Activated effector memory CD4-positive, alpha-beta T cell treated with anti-CD3 and anti-CD28 coated beads, Interleukin-2, amount 50 U/mL, for 16 hours (primary cell): ENCODE measurements at places on chromosomes 4 and X.

GRCh38 chrX:117508021-117508420 is 608.6 kb downstream of the KLHL13 start:
- DNase-seq, result no peak

DNA sequence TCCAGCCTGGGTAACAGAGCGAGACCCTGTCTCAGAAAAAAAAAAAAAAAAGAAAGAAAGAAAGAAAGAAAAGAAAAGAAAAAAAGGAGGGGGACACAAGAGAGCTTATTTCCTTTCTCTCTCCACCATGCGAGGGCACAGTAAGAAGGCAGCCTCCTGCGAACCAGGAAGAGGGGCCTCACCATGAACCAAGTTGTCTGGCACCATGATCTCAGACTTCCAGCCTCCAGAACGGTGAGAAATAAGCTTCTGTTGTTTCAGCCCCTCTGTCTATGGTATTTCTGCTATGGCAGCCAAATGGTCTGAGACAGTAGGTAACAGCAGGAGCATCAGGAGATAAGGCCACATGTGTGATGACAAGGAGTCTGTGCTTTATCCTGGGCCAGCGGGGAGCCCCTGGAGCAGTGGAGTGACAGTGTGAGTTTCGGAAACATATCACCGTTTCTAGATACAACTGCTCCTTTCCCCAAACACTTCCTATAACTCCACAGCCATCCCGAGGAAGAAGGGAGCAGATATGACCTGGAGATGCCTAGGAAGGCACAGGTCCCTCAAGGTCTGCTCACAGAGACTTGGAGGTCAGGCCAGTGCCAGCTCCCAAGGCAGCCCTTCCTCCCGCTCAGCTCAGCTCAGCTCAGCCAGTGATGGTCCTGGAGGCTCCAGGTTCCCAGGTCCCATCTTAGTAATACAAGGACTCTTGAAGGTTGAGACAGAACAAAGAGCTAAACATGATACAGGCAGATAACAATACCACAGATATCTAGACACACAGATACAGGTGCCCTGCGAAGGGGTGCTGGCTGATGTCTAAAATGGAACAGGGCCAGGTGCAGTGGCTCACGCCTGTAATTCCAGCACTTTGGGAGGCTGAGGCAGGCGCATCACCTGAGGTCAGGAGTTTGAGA is 17.7 kb downstream of the JAKMIP1 start:
- DNase-seq, result no peak

GRCh38 chrX:139508099-139508498 is 22.4 kb upstream of the F9 start:
- DNase-seq, result no peak

DNA sequence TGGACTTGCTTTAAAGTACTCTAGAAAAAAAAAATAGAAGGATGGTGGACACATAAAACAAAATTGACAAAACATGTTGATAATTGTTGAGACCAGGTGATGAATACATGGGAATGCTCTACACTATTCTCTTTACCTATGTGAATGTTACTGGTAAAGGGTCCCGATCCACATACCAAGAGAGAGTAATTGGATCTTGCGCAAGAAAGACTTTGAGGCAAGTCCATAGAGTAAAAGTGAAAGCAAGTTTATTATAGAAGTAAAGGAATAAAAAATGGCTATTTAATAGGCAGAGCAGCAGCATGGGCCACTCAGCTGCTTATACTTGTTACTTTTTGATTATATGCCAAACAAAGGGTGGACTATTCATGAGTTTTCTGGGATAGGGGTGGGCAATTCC is 34.0 kb upstream of the PRR32 start:
- no peak for DNase-seq

DNA sequence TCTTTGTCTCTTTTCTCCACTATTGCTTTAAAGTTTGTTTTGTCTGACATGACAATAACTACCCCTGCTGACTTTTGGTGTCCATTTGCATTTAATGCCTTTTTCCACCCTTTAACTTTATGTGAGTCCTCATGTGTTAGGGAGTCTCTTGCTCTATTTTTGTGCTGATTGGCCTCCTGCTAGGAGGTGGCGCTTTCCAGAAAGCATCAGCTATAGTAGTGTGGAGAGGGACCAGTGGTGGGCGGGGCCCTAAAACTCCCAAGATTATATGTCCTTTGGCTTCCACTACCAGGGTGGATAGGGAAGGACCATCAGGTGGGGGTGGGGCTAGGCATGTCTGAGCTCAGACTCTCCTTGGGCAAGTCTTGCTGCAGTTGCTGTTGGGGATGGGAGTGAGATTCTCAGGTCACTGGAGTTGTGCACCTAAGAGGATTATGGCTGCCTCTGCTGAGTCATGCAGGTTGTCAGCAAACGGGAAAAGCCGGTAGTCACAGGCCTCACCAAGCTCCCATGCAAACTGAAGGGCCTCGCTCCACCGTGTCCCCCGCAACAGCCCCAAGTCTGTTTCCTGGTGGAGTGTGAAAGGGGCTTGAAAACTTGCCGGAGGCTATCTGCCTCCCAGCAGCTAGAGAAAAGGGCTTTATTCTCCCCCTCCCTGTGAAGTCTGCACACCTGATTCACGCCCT is 156.3 kb downstream of the CPEB2 start:
- no peak for DNase-seq

- no peak for DNase-seq
Measured at GRCh38 chr4:24820541-24820940, 25.2 kb downstream of the SOD3 start.

DNA sequence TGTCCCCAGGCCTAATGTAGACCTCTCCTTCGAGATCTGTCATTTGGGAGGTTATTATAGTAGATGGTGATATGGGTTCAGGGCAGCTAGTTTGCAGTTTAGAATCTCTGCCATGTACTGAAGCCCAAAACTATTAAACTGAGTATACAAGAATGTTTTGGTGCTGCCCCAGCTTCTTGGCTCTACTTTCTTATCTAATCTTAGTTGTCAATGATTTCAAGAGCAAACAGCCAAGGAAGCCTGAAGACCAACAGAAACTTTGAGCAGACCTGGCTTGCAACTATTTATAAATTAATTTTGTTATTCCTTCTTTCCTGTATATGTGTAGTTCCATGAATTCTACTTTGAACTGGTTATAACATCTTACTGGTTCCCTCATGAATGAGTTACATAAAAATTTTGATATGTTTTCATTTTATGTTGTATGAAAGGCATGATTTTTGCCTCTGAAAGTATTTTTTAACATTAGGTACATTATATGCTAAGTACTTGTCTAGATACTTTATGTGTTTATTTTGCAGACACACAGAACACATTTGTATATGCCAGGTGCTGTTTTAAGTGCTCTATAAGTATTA is 2.0 kb upstream of the MGST2 start:
- DNase-seq, result no peak

DNA sequence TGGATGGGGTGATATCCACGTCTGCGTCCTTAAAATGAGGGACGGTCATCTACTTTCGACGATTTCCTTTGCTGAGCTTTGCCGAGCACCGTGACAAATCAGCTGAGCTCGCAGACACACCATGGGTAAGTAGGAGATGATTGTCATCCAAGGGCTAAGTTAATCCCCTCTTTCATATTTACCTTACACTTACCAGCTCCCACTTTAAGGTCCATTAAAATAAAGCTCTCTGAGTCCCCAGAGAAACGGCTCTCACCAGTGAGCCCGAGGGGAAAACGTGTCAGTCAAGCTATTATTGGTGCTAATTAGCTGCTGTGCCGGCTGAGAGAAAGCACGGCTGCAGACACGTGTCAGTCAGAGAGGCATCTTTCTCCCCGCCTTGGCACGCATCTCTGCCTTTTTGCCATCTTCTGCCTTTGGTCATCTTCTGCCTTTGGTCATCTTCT is 72.2 kb downstream of the CRLF2 start:
- DNase-seq, result no peak

DNA sequence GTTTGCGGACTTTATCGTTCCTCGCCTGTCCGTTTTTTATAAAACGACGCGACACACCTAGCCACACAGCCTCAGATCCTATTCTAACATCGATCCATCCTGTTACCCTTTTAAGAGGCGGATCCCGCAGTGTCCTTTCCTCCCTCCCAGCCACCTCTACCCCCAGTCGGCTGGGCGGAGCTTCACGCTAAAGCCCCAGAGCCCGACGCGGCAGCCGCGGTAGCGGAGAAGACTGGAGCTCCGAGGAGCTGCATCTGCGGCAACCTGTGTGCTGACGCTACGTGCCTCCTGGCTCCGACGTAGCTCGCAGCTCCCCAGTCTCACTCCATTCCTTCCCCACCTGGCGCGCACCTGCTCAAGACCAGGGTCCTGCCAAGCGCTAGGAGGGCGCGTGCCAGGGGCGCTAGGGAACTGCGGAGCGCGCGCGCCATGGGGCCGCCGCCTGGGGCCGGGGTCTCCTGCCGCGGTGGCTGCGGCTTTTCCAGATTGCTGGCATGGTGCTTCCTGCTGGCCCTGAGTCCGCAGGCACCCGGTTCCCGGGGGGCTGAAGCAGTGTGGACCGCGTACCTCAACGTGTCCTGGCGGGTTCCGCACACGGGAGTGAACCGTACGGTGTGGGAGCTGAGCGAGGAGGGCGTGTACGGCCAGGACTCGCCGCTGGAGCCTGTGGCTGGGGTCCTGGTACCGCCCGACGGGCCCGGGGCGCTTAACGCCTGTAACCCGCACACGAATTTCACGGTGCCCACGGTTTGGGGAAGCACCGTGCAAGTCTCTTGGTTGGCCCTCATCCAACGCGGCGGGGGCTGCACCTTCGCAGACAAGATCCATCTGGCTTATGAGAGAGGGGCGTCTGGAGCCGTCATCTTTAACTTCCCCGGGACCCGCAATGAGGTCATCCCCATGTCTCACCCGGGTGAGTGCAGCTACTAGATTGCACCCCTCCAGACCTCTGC is at the start of gene RNF128:
TSS of gene RNF128 (plus strand) at position 217 of the 953 bp plus-strand sequence. CDS start at position 430, 213 bp downstream.
- peak; percentile 64 for DNase-seq

GRCh38 chrX:48492293-48492910 is 16.4 kb upstream of the PORCN start:
- no peak for DNase-seq

GRCh38 chrX:22314692-22315091 is 42.0 kb downstream of the CBLL2 start:
- no peak for DNase-seq

GRCh38 chr4:94363136-94363655 is 20.6 kb upstream of the HPGDS start:
- DNase-seq, result no peak

GRCh38 chr4:172726001-172726423 is 442.6 kb upstream of the GALNT7 start:
- no peak for DNase-seq

DNA sequence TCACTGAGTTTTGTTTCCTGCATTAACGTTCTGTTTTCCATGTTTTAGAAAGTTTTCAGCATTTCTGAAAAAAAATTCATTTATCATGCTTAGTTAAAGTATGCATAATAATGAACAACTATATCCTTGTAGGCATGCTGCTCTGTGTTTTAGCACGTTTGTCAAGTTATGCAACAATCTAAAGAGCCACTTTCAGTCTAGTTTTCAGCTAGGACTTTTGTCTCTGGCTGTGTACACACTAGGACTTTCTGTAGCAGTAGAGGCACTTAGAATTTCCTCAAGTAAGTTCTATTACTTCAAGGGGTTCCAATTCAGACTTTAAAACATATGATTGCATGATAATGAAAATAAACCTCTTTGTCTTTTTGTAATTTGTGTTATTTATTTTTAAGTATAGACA is 12.4 kb downstream of the DCAF8L1 start:
- no peak for DNase-seq

DNA sequence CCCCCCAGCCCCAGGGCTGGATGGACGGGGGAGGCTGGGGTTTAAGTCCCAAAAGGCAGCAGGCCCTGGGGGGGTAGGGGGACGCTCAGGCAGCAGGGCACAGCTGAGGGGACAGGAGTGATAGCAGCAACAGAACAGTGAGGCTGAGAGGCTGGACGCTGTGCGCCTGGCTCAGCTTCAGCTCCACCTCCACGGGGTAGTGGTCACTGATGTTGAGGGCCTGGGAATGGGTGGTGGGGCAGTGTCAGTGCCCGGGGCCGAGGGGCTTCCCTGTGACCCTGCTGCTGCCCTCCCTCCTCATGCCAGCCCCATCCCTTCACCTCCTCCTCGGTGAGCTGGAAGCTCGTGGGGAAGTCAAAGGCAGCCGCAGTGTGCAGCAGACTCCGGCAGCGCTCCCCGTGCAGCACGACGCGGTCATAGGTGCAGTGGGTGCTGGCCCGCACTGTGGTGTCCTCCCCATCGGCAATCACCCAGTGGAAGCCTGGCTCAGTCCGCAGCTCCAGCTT is 4.5 kb downstream of the RPL10 start:
- no peak for DNase-seq

DNA sequence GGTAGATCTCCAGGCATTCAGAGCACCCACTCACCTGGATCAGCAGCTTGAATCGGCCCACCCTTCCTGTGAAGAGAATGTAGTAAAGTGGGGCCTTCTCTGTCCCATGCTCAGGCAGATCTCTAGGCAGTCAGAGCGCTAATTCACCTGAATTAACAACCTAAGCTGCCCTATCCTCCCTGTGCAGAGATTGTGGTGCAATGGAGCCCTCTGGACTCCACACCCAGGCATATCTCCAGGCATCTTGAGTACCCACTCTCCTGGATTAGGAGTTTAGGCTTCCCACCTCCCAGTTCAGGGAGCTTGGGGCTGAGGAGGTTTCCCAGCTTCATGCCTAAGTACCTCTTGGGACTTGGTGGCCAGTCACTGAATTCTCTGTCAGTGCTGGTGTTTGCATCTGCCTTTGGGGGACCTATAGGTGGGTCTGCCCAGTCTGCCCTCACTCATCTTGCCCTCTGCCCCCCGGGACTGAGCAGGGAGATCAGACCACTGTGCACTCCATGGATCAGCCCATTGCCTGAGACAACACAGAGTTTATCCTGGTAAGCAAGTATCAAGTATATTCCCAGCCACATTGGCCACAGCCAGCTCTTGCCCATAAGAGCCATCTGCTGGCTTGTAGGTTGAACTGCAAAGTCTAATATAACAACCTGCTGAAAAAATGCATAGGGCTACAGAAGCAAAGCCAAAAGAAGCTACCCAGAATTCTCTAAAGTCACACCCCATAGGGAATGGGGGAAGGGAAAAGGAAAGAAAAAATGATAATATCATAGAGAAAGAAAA is 372.9 kb downstream of the KLHL13 start:
- DNase-seq, result no peak

GRCh38 chr4:680551-680927 is 6.2 kb downstream of the MYL5 start:
- no peak for DNase-seq

- no peak for DNase-seq
Measured at GRCh38 chrX:100935767-100936166, 7.0 kb upstream of the XKRX start.

GRCh38 chr4:151960449-151961230 is 199.8 kb upstream of the GATB start:
- no peak for DNase-seq

GRCh38 chrX:76987381-76987780 is 459.8 kb upstream of the FGF16 start:
- no peak for DNase-seq

GRCh38 chr4:102599886-102600285 is 98.7 kb downstream of the NFKB1 start:
- no peak for DNase-seq

DNA sequence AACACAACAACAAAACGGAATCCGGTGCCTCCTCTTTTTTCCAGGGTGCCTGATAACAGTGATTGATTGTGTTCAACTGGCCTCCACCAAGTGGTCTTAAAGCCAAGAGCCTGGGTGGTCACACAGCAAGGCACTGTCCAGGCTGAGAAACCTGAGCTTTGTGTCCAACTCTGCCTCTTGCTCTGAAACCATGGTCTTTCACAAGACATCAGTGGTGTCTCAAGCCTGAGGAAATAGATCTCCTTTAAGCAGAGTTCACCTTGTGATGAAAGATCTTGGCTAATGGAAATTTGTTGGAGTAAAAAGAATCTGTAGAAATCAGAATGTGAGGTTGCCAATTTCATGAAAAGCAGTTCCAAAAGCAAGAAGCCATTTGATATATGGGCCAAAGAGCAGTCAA is 47.3 kb upstream of the ACSL1 start:
- DNase-seq, result no peak

GRCh38 chrX:70754169-70754848 is 154.2 kb downstream of the TEX11 start:
- DNase-seq, result no peak
